ENCODE measurements at places on chromosomes 6 and 20. TPM values are rescaled to one million over a fixed set of nuclear protein-coding genes. Genes with fewer than 3 reads are reported as not detected.

Gene NUP43
- 76.8 TPM for total RNA-seq

Gene OR2B6
- not detected for total RNA-seq

Gene DPPA5
- not detected for total RNA-seq

Gene COL21A1
- 0.46 TPM for total RNA-seq

Gene SPATS1
- total RNA-seq = not detected

Gene MAN1A1
- total RNA-seq = 41.7 TPM

Gene BPIFB4
- not detected for total RNA-seq

Gene TMEM217
- 1.6 TPM for total RNA-seq

GRCh38 chr6:11514672-11515071, 22.9 kb upstream of the TMEM170B start:
- H3K27ac ChIP-seq = no peak overlapping the region
- no peaks in the 10 kb centered on the region for H3K36me3 ChIP-seq
- H3K4me3 ChIP-seq = no peak overlapping the region
- H3K27me3 ChIP-seq = no peaks in the 10 kb centered on the region
- DNase-seq = no peak

DNA sequence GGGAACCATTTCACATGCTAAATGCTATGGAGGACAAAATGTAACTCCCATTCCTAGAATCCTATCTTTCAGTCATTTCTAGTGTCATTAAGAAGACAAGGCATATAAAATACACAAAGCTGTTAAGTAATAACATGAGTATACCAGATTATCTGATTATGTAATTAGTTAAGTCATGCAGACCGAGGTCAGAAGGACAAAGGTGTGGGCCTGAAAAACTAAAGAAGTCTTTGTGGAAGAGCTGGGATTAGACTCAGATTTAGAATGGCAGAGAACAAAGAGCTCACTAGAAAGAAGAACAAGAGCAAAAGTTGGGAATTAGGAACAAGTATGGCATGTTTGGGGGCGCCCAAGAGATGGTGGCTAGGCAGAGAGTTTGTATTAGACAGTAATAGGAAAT, 37.0 kb downstream of the EFHC1 start:
- no peaks in the 10 kb centered on the region for H3K4me1 ChIP-seq
- H3K36me3 ChIP-seq = peaks cover 3% of the 10 kb centered on the region
- no peak overlapping the region for H3K27ac ChIP-seq
- no peak overlapping the region for H3K4me3 ChIP-seq
- no peaks in the 10 kb centered on the region for H3K27me3 ChIP-seq
- no peak for DNase-seq

- H3K27me3 ChIP-seq = no peaks in the 10 kb centered on the region
- no peak for DNase-seq
- no peak overlapping the region for H3K4me3 ChIP-seq
- H3K4me1 ChIP-seq = no peaks in the 10 kb centered on the region
- H3K36me3 ChIP-seq = no peaks in the 10 kb centered on the region
Measured at GRCh38 chr6:68760941-68761676, 126.0 kb downstream of the ADGRB3 start.

- no peak for DNase-seq
- no peak overlapping the region for H3K4me3 ChIP-seq
- H3K27ac ChIP-seq = no peak overlapping the region
- H3K27me3 ChIP-seq = no peaks in the 10 kb centered on the region
Measured at GRCh38 chr6:80366714-80367113, 260.2 kb downstream of the BCKDHB start.

DNA sequence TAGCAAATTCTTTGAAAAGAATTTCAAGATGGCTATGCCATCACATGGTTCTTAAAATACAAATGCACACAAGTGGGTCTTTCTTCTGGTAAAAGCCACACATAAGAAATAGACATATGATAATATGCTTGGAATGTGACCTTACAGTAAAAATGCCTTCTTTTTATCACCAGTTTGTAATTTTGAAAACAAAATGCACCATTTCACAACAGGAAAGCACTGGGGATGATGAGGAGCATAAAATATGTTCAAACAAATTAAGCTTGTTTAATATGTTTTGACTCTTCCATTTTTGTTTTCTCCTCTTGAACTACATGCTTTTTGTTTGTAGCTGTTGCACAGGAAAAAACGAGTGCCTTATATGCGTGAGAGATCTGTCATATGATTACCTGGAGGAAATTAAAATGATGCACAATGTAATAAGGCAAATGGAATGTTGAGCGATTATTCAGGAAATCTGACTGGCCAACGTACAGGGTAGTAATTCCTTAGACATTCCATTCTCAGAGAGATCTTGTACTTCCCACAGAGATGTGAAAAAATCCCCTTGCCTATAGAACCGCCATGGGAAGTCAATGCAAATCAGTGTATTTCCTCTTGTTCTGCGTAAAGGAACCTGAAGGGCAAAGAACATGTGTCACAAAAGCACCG, 911.6 kb downstream of the TFAP2A start:
- H3K4me3 ChIP-seq = no peak overlapping the region
- no peak for DNase-seq
- H3K27ac ChIP-seq = peak overlapping the region; percentile 61
- no peaks in the 10 kb centered on the region for H3K27me3 ChIP-seq
- no peaks in the 10 kb centered on the region for H3K36me3 ChIP-seq
- no peaks in the 10 kb centered on the region for H3K4me1 ChIP-seq

DNA sequence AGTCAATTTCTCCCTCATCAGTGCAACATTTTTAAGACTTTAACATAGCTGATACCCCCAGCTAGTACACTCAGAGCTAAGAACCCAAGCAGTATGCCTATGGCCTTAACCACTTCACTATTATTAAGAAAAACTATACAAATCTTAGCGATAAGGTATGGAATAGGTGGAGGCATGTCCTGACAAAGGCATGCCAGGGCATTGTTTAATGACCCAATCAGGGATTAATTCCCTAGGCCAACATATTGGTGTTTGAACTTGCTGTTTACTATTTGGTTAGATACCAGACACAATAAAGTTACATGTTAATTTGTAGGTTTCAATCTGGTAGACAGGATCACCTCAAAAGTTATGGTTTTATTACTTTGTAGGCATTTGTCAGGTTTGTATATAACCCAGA, 93.1 kb downstream of the ARMC2 start:
- no peaks in the 10 kb centered on the region for H3K27me3 ChIP-seq
- H3K27ac ChIP-seq = no peak overlapping the region
- H3K4me1 ChIP-seq = peaks cover 4% of the 10 kb centered on the region
- DNase-seq = no peak
- no peak overlapping the region for H3K4me3 ChIP-seq
- H3K36me3 ChIP-seq = no peaks in the 10 kb centered on the region

Data from endodermal cell (in vitro differentiated cells).